Daoy (cell line): ENCODE measurements at places on chromosomes 16 and 17. TPM values are rescaled to one million over a fixed set of nuclear protein-coding genes. Genes with fewer than 3 reads are reported as not detected.
A peak's percentile ranks its signal among the peaks of the same experiment; 100 is the strongest.

KRT36 gene
- total RNA-seq: not detected in 2 replicates

GPR179 gene
- total RNA-seq: under 0.01 and 0.11 TPM in 2 replicates

NXPH3 gene
- total RNA-seq: 0.03 TPM in 1 of 2 replicates, not detected in the other

ZNF267 gene
- total RNA-seq: 20.8 and 23.2 TPM in 2 replicates

SLC5A11 gene
- total RNA-seq: not detected in 2 replicates

SCN4A gene
- total RNA-seq: 0.06 TPM in 1 of 2 replicates, not detected in the other

FGF11 gene
- 1.5 and 3.0 TPM in 2 replicates for total RNA-seq

PLXDC1 gene
- 0.11 TPM in 1 of 2 replicates, not detected in the other for total RNA-seq

DOC2A gene
- 0.18 TPM in 1 of 2 replicates, not detected in the other for total RNA-seq

ITGAD gene
- total RNA-seq: 0.06 TPM in 1 of 2 replicates, not detected in the other

ADGRG3 gene
- total RNA-seq: not detected in 2 replicates

C1QL1 gene
- total RNA-seq: 1.2 and 4.9 TPM in 2 replicates

CSH2 gene
- total RNA-seq: not detected in 2 replicates

TPSAB1 gene
- total RNA-seq: not detected in 2 replicates

ASPHD1 gene
- total RNA-seq: 0.89 and 2.2 TPM in 2 replicates

GRCh38 chr17:76382351-76382802, 2.0 kb upstream of the SPHK1 start:
- peak; percentile 73 for DNase-seq

- no peak for DNase-seq
These were observed 599.2 kb downstream of the MAF start for GRCh38 chr16:79001156-79001967.

GRCh38 chr17:2266865-2267228, 36.7 kb downstream of the SMG6 start:
- no peak for DNase-seq

DNA sequence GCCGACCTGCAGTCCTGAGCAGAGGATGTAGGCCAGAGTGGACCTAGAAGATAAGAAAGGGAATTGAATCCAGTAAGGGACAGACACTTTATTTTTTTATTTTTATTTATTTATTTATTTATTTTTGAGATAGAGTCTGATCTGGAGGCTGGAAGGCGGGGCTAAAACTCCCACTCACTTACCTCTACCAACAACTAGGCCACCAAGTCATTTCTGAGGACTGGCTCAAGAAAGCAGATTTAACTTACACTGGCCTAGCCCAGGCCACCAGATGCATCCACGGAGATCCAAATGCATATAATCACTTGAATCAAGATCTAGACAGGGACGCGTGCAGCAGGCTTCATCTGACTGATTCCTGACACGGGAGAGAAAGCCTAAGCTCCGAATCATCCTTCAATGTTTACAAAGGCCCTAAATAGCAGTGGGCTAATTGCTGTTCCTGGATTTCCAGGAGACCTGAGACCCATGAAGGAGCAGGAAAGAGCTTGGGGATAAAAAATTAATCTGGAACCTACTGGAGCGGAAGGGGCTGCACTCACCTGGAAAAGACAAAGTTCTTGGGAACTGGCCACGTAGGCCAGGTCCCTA, 1.1 kb upstream of the ALOX12 start:
- no peak for DNase-seq

GRCh38 chr17:82134101-82134500, 36.1 kb upstream of the FASN start:
- no peak for DNase-seq

DNA sequence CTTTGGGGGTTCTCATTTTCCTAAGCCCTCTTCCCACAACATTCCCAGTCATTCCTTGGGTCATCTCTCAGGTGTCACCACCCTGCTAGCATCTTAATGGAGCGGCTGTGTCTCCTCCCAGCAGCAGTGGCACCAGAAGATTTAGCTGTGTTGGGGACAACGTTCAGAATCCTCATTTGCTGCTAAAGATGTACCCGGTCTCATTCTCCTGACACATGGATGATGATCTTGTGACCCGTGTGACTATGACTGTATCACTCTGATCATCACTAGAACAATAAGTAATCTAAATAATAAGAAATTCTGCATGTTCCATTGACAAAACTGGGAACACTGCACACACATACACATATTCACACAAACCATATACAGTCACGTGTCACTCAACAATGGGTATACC, 399.9 kb upstream of the HSBP1 start:
- no peak for DNase-seq

DNA sequence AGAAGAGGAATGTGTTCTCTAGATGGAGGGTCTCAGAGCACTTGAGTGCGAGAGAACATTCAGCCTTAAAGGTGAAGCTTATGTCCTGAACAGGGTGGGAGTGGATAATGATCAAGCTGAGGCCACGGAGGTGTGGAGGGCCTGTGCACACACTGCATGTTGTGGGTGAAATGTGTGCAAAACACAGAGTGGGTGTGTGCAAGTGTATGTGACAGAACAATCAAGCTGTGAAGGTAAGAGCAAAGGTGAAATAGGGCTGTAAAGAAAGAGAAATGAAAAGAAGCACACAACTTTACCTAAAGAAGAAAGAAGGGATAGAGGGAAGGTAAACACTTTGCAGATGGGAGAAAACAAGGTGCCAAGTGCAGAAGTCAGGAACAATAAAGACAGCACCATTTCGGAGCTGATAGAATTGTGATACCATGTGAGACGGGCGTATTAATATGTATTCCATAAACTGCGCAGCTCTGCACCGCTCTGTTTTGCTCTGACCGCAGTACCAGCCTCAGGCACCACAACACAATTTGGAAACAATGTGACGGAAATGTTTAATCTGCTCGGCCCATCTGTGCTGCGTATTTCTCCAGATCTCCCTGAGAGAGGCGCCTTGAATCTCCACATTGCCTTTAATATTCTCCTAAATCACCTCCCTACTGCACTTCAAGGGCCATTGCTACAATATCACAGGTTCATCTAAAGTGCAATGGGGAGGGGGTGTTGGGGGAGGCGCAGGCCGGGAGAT, 40.6 kb downstream of the SNX11 start:
- no peak for DNase-seq

GRCh38 chr17:15341385-15341849, at the start of gene TEKT3:
TSS of gene TEKT3 (minus strand) at chr17:15341597. CDS start at chr17:15331585, 10,012 bp downstream.
- peak; percentile 91 for DNase-seq

GRCh38 chr16:87317750-87318644, 805 bp upstream of the C16orf95 start:
- DNase-seq: peak; percentile 44

GRCh38 chr16:2609827-2610470, 72.1 kb downstream of the PDPK1 start:
- no peak for DNase-seq

GRCh38 chr17:19725486-19725885, 9.1 kb upstream of the SLC47A2 start:
- no peak for DNase-seq

DNA sequence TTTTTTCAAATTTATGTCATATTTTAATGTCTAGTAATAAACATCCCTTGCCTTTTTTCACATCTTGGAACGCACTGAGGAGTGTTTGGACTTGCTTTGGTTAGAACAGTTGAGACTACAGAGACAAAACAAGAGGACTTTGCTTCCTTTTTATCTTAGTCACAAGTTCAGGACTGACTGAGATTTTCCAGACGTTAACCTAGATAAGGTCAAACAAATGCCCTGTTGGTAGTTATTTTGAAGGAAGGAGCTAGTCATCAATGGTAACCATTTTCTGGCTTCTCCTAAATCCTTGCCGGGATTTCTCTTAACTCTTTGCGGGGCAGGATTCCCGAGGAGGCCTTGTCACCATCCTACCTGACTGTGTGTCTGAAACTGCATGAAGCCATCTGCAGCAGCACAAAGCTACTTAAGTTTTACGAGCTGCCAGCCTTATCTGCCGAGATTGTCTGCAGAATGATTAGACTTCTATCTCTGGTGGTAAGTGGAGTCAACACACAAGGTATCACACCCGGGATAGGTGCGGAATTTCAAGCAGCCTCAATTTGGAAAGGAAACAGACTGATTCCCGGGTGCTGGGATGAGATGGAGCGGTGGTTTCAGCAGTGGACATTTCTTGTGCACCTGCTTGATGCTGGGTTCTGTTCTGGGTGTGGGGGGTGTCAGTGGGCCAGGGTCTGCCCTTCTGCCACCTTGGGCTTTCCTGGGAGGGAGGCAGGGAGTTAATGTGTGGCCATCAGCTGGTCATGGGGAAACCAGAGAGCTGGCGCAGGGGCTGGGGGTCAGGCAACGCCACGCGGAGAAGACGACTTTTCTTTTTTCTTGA, 48.3 kb downstream of the RNF213 start:
- no peak for DNase-seq

GRCh38 chr17:46182961-46183360, 10.3 kb downstream of the KANSL1 start:
- no peak for DNase-seq

- peak; percentile 98 for DNase-seq
These were observed at the start of the genes ATP5PD and KCTD2 for GRCh38 chr17:75046407-75047289. TSS of gene ATP5PD (minus strand) at chr17:75046969. CDS start at chr17:75042650, 4,319 bp downstream. TSS of gene KCTD2 (plus strand) at chr17:75047225. CDS start at chr17:75047251, 26 bp downstream.

DNA sequence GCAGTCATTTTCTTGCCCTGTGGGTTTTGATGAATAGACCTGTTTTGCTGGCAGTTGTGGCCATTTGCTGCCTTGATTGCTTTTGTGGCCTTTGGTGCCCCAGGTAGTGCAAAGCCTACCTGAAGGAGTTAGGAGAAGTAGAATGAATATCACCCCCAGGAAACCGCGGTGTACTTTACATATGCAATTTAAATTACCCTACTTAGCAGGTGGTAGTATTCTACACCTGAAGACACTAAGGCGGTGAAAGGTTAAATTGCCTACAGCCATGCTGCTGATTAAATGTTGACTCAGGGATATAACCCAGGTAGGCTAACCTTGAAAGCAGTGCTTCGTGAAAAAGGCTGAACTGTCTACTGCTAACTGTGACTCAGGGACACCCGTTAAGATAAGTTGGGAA, 27.2 kb upstream of the WWOX start:
- DNase-seq: no peak

DNA sequence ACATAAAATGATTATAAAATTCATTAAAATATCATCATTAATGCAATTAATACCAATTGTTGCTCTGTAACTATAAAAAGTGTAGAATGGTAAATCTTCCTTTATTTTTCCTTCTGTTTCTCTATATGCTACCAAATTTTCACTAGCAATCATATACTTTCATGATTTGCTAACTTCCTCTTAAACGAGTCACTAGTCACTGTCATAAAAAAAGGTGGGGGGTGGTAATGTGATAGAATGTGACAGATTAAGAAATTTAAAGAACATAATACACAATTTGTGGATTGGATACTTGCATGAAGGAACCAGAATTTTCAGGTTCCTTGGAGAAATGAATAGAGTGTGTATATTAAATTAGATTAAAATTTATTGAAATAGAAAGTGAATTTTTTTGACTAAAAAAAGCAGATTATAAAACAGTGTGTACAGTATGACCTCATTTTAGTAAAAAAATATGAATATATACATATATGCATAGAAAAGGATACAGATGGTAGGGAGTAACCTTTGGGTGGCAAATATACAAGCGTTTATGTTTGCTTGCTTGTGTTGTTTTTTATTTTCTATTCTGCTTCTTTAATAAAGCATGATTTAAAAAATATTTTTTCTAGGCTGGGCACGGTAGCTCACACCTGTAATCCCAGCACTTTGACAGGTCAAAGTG, 56.7 kb upstream of the C17orf78 start:
- no peak for DNase-seq

GRCh38 chr16:1333149-1333812, at the start of gene BAIAP3:
TSS of gene BAIAP3 (plus strand) at chr16:1333645. CDS start at chr16:1338550, 4,905 bp downstream.
- peak; percentile 44 for DNase-seq

DNA sequence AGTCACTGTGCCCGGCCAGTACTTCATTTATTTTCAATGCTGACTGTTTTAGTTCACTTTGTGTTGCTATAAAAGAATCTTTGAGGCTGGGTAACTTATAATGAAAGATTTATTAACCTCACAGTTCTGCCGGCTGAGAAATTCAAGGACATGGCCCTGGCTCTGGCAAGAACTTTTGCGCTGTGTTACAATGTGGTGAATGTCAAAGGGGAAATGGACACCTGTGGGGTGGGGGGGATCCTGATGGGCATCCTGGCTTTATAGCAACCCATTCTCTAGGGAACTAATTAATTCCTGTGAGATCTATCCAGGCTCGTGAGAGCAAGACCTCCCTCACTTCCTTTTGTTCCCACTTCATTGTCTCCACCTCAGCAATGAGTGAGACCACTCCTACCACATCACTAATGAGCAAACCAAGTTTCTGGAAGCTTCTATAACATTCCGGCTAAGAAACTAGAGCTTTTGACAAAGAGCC, 17.1 kb upstream of the CDH3 start:
- DNase-seq: no peak

DNA sequence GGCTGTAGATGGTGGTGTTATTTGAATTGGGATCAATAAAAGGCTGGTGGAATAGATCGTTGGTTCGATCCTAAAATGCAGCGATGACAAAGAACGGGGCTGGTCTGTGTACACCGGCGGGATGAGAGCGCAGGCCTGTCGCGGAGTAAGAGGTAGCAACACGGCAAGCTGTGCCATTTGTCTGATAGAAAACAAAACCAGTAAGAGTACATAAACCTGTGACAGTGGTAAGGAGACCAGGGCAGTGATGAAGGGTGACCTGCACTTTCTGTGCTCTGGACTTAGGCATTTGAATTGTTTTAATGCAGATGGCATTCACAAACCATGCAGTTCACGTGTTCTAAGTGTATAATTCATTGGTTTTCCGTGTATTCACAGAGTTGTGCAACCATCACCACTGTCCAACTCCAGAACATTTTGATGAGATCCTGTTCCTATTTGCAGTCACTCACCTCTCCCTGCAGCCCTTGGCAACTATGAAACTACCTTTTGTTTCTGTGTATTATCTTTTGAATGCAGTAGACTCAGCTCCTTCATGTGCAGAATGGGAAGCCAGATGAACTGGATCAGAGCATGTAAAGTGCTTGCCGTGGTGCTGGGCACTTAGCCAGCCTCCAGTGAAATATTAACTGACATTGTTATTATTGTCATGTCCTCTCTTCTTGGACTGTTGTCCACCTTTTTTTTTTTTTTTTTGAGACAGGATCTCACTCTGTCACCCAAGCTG, 286.1 kb downstream of the SNX29 start:
- DNase-seq: no peak

GRCh38 chr17:81831957-81832607, 1.0 kb downstream of the MCRIP1 start:
- DNase-seq: no peak

DNA sequence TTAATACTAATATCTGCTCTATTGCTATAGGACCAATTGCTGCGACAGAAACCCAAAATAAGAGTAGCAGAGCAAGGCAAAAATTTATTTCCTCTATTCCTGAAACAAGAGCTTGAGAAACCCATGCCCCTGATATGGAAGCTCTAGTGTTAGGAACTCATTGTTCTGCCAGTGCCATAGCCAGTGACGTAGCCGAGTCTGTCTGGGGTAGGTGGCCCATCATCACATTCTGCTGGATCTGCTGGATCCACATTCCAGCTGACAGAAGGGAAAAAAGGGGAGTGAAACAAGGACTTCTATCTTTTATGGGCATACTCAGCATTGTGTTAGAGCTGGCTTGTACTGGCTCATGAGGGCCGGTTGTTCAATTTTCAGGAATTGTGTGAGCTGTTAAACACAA, 248.9 kb upstream of the MON1B start:
- DNase-seq: no peak
